AG10803 (cell line): ENCODE measurements at places on chromosomes 7 and 10.
A peak's percentile ranks its signal among the peaks of the same experiment; 100 is the strongest.

- DNase-seq = no peak
These were observed 633.5 kb downstream of the SORCS3 start for GRCh38 chr10:105274556-105275070.

GRCh38 chr10:125626671-125627070 is 56.3 kb downstream of the TEX36 start:
- DNase-seq = no peak

DNA sequence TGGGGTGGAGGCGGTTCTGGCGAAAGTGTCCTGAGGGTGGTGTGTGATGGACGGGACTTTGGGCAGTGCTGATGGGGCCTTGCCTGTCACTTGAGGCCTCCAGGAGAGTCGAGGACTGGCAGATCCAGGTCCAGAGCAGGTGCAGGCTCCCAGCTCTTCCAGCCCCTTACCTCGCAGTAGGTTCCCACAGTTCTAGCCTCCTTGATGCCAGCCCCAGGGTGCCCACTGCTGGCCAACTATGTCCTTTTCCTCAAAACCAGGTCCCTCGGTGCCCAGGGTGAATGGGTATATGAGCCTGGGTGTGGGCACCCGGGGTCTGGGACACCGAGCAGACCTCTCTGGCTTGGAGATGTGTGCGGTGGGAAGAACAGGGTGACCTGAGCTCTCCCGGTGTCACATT is 8.3 kb downstream of the FAM20C start:
- no peak for DNase-seq

DNA sequence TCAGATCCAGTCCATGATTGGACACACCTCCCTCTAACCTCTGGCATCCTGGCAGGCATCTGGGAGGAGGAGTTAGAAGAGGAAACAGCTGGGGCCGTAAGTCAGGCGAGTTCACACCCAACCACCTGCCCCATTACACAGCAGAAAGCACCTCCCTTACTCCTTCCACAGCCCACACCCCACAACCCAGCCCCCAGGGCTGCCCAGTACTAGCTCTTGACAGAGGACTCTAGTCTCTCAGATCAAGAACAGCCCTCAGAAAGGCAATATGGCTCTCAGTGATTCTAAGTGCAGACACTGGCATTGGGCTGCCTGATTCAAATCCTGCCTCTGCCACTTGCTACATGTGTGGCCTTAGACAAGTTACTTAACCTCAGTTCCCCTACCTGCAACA is 34.1 kb downstream of the KCNMA1 start:
- peak; percentile 12 for DNase-seq

DNA sequence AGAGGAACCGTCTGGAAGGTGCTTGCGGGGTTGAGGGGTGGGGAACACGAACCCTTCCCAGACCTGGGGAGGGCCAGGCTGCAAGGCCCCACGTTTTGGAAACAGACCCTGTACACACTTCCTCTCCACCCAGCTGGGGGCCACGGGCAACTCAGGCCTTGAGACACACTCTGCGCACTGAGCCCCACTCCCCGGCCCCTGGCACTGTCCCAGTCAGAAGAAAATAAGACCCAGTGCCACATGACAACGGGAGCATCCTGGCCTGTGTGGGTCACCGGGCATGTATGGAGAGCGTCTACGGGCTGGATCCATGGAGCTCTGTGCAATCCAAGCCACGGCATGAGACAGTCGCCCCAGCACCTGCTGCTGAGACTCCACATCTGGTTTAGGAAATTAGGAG is 63.7 kb downstream of the CARD11 start:
- no peak for DNase-seq

GRCh38 chr10:4343873-4344272 is 482.1 kb upstream of the AKR1E2 start:
- peak; percentile 28 for DNase-seq

- DNase-seq = no peak
These were observed 21.6 kb downstream of the KCNH2 start for GRCh38 chr7:150956395-150957132.

DNA sequence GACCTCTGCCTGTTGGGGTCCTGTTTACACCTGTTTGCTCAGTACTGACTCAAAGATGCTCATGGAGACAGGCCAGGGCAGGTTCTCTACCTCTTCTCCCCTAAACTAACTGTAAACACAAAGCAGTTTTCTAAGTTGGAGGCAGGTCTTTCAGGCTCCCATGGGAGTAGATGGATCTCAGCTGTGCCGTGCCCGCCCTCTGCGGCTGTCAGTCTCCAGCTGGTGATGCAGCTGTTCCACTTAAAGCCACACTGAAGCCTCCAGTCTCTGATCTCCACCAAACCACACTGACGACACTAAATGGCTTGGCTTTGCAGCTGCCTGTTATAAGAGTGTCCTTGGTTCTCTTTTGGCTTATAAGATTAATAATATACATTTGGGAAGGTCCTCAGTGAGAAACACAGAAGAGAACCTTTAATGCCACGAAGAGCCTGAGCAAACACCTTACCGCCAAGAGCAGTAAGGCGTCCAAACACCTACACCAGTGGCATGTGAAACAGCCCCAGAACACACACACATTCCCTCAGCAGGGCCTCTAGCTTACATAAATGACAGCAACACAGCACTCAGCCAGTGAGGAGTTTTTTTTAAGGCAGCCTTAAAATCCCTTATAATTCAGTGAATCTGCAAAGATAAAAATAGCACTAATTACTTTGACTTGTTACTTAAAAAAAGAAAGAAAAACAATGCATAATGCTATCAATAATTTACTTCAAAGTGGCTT is 60.4 kb upstream of the KCNIP2 start:
- DNase-seq = no peak

DNA sequence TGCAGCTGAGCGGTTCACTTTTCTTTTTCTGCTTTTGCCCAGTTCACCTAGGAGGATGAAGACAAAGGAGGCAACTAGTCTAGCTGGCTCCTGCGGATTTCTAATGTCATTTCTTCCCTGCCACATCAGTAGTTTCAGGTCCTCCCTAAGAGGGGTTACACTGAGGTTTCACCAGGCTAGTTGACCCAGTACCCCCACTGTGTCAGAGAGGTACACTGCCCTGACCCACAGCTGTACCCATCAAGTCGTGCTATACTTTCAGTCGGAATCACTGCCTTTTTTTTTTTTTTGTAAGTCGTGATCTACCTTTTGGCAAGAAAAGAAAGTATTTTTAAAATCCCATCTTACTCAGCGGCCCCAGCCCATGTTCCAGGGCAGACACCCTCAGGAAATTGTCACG is 243.5 kb downstream of the CELF2 start:
- no peak for DNase-seq

GRCh38 chr10:129963641-129964501 is at the start of gene EBF3:
Gene EBF3, minus strand, starts transcription at chr10:129964274. Its CDS starts 506 bp downstream, at chr10:129963768.
- peak; percentile 75 for DNase-seq
